ENCODE measurements at places on chromosomes 7 and 10. TPM values are rescaled to one million over a fixed set of nuclear protein-coding genes. Genes with fewer than 3 reads are reported as not detected.

DNA sequence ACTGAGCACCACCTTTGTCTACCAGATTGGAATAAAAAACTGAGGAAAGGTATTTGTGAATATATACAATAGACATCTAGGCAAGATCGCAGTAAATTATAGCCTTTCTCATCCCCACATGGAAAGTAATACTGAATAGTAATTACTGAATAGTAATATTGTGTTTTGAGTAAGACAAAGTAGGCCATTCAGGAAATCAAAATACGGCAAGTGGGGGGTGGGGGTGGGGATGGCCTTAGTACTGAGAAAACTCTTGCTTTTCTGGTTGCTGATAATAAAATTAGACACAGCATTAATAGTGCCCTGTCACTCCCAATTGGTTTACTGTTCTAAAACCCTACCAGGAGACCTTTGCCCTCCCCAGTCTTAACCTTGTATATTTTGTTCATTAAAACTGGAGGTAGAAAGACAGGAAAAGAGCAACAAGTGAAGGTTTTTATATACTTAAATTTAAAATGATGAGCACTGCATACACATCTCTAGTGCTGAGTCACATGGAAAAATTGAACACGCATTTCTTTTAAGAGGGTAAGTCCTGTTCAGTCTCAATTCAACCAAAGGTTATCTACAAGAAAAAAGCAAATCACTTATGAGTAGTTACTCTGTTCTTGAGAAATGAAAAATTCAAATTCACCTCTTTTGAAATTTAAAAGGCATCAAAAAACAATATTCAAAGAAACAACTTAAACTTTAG, 65.6 kb downstream of the IGF2BP3 start:
- peaks cover 89% of the 10 kb centered on the region for H3K36me3 ChIP-seq
- no peak overlapping the region for H3K4me3 ChIP-seq
- DNase-seq, result no peak
- H3K27ac ChIP-seq, result no peak overlapping the region
- no peaks in the 10 kb centered on the region for H3K4me1 ChIP-seq
- H3K27me3 ChIP-seq, result no peaks in the 10 kb centered on the region

GRCh38 chr7:70856901-70857630, 274.9 kb upstream of the GALNT17 start:
- no peak overlapping the region for H3K4me3 ChIP-seq
- H3K27ac ChIP-seq, result no peak overlapping the region
- peak; percentile 99 for DNase-seq
- H3K4me1 ChIP-seq, result no peaks in the 10 kb centered on the region
- no peaks in the 10 kb centered on the region for H3K27me3 ChIP-seq

DNA sequence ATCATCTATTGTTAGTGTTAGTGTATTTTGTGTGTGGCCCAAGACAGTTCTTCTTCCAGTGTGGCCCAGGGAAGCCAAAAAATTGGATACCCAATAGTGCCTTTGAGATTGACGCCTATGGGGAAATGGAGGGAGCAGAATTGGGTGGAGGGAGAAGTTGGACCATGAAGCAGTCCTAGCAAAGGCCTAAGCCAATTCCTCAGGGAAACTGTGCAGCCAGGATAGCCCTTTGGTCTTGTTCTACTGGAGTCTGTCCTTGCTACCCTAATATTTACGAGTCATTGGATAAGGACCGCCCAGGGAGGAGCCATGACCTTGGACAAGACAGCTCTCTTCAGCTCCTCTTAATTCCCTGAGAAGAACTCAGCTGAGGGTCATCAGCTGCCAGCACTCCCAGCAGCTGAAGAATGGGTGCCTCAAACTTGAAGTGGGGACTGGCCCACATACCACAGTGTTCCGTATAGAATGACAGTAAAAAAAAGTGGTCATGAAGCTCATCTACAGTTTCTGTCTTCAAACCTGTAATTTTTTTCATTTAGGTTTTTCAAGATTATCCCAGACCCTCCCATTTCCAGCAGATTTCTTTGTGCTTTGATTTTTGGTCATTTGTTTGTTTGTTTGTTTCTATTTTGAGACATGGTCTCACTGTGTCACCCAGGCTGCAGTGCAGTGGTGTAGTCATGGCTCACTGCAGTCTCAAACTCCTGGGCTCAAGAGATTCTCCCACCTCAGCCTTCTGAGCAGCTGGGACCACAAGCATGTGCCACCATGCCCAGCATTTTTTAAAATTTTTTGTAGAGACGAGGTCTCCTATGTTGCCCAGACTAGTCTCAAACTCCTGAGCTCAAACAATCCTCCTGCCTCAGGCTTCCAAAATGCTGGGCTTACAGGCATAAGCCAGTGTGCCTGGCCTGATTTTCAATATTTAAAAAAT, 81.2 kb downstream of the C1GALT1 start:
- no peaks in the 10 kb centered on the region for H3K27me3 ChIP-seq
- H3K4me3 ChIP-seq, result no peak overlapping the region
- no peak overlapping the region for H3K27ac ChIP-seq
- H3K36me3 ChIP-seq, result peaks cover 8% of the 10 kb centered on the region
- H3K4me1 ChIP-seq, result peaks cover 8% of the 10 kb centered on the region

DNA sequence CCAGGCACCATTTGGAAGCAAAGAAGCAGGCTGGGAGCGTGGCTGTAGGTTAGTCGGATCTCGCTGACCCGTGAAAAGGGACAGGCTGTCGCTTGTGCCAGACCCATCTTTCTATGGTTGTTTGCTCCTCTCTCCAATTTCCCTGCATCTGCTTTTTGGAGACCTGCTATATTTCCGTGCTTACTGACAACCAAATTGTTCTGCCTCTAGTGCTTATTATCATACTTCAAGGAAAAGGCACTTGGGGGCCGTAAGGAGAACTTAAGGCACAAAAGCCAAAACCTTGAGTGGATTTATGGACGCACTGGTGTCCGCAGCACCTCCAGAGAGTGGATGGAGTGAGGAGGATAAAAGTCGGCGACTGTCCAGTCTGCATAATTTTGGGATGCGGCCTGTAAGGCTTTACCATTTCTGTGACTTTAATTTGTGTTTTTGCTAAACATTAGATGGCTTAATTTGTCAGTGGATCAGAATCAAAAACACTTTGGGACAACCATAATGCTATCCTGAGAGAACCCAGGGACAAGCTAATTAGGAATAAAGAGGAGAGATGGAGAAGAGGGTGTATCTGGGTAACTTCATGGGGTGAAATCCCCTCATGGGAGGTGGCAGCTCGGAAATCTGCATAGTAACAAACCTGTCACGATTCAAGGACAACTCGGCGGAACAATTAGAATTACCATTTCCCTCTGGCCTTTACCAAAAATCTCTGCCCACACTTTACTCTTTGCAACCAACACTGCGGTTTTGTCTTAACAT, 206.7 kb downstream of the HDAC9 start:
- DNase-seq, result no peak
- H3K27me3 ChIP-seq, result no peaks in the 10 kb centered on the region
- no peak overlapping the region for H3K4me3 ChIP-seq
- no peak overlapping the region for H3K27ac ChIP-seq
- H3K4me1 ChIP-seq, result no peaks in the 10 kb centered on the region

DNA sequence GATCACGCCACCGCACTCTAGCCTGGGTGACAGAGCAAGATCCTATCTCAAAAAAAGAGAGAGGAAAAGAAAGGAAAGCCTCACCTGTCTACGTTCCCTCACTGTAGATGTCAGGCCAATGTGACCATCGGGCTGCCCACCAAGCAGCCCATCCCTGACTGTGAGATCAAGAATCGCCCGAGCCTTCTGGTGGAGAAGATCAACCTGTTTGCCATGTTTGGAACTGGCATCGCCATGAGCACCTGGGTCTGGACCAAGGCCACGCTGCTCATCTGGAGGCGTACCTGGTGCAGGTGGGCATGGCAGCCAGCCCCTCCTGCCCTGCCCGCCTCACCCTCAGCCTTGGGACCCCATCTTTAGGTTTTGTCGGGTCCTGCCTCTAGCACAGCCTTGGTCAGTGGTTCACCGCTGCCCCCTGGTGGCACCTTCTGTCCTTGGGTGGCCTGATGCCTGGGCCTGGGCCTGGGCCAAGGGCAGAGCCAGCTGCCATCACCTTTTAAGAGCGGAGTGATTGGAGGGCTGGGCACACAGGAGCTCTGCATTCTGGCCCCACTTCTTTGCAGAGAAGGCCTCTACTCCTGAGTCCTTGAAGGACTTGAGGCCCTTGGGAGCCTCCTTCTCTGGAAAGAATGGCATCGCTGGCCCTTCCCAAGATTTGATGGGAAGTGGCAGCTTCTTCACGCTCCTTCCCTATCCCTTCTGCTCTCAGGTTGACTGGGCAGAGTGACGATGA, 14.4 kb upstream of the AHCYL2 start:
- no peaks in the 10 kb centered on the region for H3K27me3 ChIP-seq
- H3K36me3 ChIP-seq, result peaks cover 47% of the 10 kb centered on the region
- H3K4me1 ChIP-seq, result no peaks in the 10 kb centered on the region
- H3K4me3 ChIP-seq, result no peak overlapping the region
- H3K27ac ChIP-seq, result no peak overlapping the region

- peak overlapping the region; percentile 87 for H3K4me3 ChIP-seq
- peaks cover 83% of the 10 kb centered on the region for H3K27me3 ChIP-seq
- peaks cover 2% of the 10 kb centered on the region for H3K4me1 ChIP-seq
- peak overlapping the region; percentile 88 for H3K27ac ChIP-seq
- DNase-seq, result no peak
- no peaks in the 10 kb centered on the region for H3K36me3 ChIP-seq
Observed at GRCh38 chr10:75400163-75400770, 1.3 kb downstream of the ZNF503 start.

- no peak overlapping the region for H3K4me3 ChIP-seq
- H3K27me3 ChIP-seq, result no peaks in the 10 kb centered on the region
- H3K4me1 ChIP-seq, result no peaks in the 10 kb centered on the region
- peak; percentile 18 for DNase-seq
Observed at GRCh38 chr7:50657341-50657873, 92.2 kb upstream of the DDC start.

DNA sequence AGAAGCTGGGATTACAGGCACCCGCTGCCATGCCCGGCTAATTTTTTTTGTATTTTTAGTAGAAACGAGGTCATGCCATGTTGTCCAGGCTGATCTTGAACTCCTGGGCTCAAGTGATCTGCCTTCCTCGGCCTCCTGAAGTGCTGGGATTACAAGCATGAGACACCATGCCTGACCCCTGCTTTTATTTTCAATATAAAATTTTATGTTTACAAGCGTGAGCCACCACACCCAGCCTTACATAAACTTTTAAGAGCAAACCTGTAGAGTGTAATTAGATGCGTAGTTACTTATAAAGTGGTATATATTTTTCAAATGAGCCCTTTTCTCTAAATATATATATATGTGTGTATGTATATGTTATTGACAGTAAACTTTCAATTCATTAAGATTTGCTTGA, 8.7 kb downstream of the CNNM2 start:
- no peak overlapping the region for H3K4me3 ChIP-seq
- H3K27me3 ChIP-seq, result no peaks in the 10 kb centered on the region
- no peak overlapping the region for H3K27ac ChIP-seq

GRCh38 chr7:79292834-79293233, 160.6 kb downstream of the MAGI2 start:
- peaks cover 12% of the 10 kb centered on the region for H3K27me3 ChIP-seq
- H3K4me1 ChIP-seq, result no peaks in the 10 kb centered on the region
- H3K4me3 ChIP-seq, result no peak overlapping the region

- no peak overlapping the region for H3K27ac ChIP-seq
- no peaks in the 10 kb centered on the region for H3K4me1 ChIP-seq
- peaks cover 18% of the 10 kb centered on the region for H3K36me3 ChIP-seq
- H3K4me3 ChIP-seq, result no peak overlapping the region
Observed at GRCh38 chr7:683526-684205, 42.8 kb upstream of the DNAAF5 start.

- H3K27me3 ChIP-seq, result no peaks in the 10 kb centered on the region
- no peak for DNase-seq
- H3K27ac ChIP-seq, result no peak overlapping the region
- no peak overlapping the region for H3K4me3 ChIP-seq
- H3K36me3 ChIP-seq, result no peaks in the 10 kb centered on the region
Observed at GRCh38 chr7:24319209-24319608, 35.2 kb downstream of the NPY start.

- H3K27me3 ChIP-seq, result no peaks in the 10 kb centered on the region
- H3K27ac ChIP-seq, result no peak overlapping the region
- H3K36me3 ChIP-seq, result peaks cover 8% of the 10 kb centered on the region
Observed at GRCh38 chr10:132349766-132350165, 17.8 kb downstream of the LRRC27 start.

- H3K27me3 ChIP-seq, result no peaks in the 10 kb centered on the region
- H3K36me3 ChIP-seq, result no peaks in the 10 kb centered on the region
- no peak for DNase-seq
- no peaks in the 10 kb centered on the region for H3K4me1 ChIP-seq
- no peak overlapping the region for H3K27ac ChIP-seq
- no peak overlapping the region for H3K4me3 ChIP-seq
Observed at GRCh38 chr10:5609952-5610616, 56.3 kb downstream of the ASB13 start.

- H3K27ac ChIP-seq, result no peak overlapping the region
- peak; percentile 83 for DNase-seq
- H3K36me3 ChIP-seq, result no peaks in the 10 kb centered on the region
- no peaks in the 10 kb centered on the region for H3K4me1 ChIP-seq
- no peak overlapping the region for H3K4me3 ChIP-seq
Observed at GRCh38 chr10:97520978-97521761, 22.4 kb downstream of the UBTD1 start.

- H3K27me3 ChIP-seq, result no peaks in the 10 kb centered on the region
Observed at GRCh38 chr7:130258494-130259078, 8.1 kb upstream of the CPA2 start.

GRCh38 chr7:90625562-90625961, 29.4 kb downstream of the CDK14 start:
- H3K4me3 ChIP-seq, result peak overlapping the region; percentile 67
- H3K4me1 ChIP-seq, result peaks cover 22% of the 10 kb centered on the region
- DNase-seq, result peak; percentile 72
- H3K27ac ChIP-seq, result peak overlapping the region; percentile 81

GRCh38 chr7:99623702-99624447, 7.1 kb downstream of the ZSCAN25 start:
- H3K36me3 ChIP-seq, result peaks cover 97% of the 10 kb centered on the region
- H3K4me1 ChIP-seq, result no peaks in the 10 kb centered on the region
- H3K4me3 ChIP-seq, result no peak overlapping the region
- no peaks in the 10 kb centered on the region for H3K27me3 ChIP-seq

GRCh38 chr7:106692450-106693051, 31.6 kb upstream of the CCDC71L start:
- H3K4me3 ChIP-seq, result no peak overlapping the region
- H3K36me3 ChIP-seq, result no peaks in the 10 kb centered on the region
- no peak overlapping the region for H3K27ac ChIP-seq
- no peak for DNase-seq

DNA sequence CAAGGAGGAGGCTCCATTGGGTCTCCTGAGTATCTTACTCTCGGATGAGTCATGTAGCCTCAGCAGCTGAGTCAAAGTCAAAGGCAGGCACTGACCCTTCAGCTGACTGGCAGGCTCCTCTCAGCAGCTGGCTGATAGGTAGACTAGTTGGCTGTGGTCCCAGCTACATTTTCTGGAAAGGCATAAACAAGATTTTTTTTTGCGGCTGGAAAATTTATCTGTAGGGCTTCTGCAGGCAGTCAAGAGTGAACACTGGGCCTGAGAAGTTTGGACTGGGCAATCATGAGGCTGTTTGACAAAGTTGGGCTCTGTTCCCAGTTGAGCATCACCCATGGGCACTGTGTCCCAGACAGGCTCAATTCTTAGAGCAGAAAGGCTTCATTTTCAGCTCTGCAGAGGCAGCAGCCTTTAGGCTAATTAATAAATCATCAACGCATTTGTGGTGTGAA, 796.2 kb downstream of the CCSER2 start:
- no peak for DNase-seq
- H3K4me3 ChIP-seq, result no peak overlapping the region
- H3K4me1 ChIP-seq, result no peaks in the 10 kb centered on the region
- H3K27me3 ChIP-seq, result no peaks in the 10 kb centered on the region

Gene OR2A5
- not detected for total RNA-seq

Gene PSD
- 4.2 TPM for total RNA-seq

Gene EPDR1
- 7.8 TPM for total RNA-seq

Gene SLC29A4
- total RNA-seq, result 25.0 TPM

Gene C7orf57
- total RNA-seq, result 0.57 TPM
